ENCODE measurements at places on chromosomes 12 and 14.

DNA sequence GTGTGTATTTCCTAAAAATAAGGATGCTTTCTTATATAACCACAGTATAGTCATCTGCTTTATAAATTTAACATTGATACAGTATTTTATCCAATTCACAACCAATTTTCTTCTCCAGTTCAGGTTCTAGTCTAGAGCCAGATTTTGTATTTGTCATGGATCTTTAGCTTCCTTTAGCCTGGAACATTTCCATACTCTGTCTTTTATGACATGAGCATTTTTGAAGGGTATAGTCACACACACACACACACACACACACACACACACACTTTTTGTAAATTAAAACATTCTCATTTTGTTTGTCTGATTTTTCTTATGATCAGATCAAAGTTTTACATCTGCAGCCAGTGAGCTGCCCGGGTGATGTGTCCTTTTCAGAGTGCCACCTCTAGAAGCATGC is 25.4 kb downstream of the CGRRF1 start:
- DNase-seq, result no peak

GRCh38 chr12:67426067-67426466 is 156.9 kb downstream of the CAND1 start:
- no peak for DNase-seq

GRCh38 chr12:666766-667308 is 3.6 kb upstream of the NINJ2 start:
- peak; percentile 74 for DNase-seq

DNA sequence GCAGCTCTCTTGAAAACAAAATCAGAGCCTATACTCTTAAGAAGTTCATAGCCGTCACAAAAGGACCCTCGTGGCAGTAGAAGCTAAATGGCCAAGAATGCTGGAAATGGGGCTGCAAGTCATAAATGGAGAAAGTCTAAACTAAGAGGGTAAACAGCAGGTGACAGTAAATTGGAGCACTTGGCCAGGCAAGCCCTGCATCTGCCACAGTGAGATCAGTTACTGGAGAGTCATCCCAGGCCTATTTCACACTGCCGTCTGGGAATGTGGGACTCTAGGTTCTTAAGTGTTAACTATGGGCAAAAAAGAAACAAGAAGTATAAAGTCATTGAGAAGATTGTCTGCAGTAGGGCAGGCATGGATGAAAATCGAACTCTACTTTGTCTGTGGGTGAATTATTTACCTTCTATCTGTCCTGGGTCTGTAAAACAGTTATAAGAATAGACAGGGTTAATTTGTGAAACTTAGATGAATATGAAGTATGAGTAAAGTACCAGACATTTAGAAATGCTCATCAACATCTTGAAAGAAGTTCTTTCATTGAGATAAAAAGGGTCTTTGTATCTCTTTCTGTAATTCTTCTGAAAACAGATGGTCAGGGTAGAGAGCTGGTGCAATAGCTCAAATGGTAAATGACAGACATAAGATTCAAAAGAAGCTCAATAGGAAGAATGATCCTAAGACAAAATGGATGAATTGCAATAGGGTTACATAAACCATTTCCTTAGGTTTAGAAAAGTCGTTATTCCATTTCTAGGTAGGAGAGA is 792.5 kb downstream of the DIO2 start:
- no peak for DNase-seq

GRCh38 chr12:78951803-78952551 is 87.4 kb downstream of the SYT1 start:
- peak; percentile 18 for DNase-seq

DNA sequence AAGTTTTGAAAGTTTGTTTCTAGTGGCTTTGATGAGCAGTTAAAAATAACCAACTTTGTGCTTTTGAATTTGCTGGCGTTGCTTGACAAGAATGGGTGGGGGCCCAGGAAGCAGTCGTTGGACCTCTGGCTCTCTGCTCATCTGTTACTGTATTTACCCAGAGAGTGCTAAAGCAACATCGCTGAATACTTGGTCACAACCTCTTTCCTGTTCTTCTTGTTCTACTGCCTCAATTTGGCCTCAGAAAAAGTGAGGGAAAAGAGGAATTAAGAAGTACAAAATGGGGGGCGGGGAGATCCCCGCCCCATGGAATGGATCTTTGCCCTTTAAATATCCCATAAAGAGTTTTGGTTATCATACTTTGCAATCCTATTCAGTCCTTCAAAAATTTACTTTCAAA is 221.5 kb upstream of the G2E3 start:
- DNase-seq, result no peak
